Endothelial cell (in vitro differentiated cells): ENCODE measurements at places on chromosomes 1 and 21. TPM values are rescaled to one million over a fixed set of nuclear protein-coding genes. Genes with fewer than 3 reads are reported as not detected.

- peak; percentile 79 for DNase-seq
- peaks cover 6% of the 10 kb centered on the region for H3K27me3 ChIP-seq
- no peak overlapping the region for H3K4me3 ChIP-seq
- no peak overlapping the region for H3K27ac ChIP-seq
- H3K36me3 ChIP-seq, result peaks cover 21% of the 10 kb centered on the region
These were observed 25.7 kb downstream of the RAB7B start for GRCh38 chr1:205977402-205978014.

GRCh38 chr1:54268762-54269297 lies 68.9 kb downstream of the MRPL37 start:
- peaks cover 12% of the 10 kb centered on the region for H3K27me3 ChIP-seq
- H3K27ac ChIP-seq, result peak overlapping the region; percentile 74
- H3K36me3 ChIP-seq, result peaks cover 29% of the 10 kb centered on the region
- peaks cover 55% of the 10 kb centered on the region for H3K4me1 ChIP-seq
- H3K4me3 ChIP-seq, result peak overlapping the region; percentile 61

- peaks cover 8% of the 10 kb centered on the region for H3K36me3 ChIP-seq
- no peak for DNase-seq
- H3K4me3 ChIP-seq, result peak overlapping the region; percentile 89
- H3K27ac ChIP-seq, result no peak overlapping the region
- peaks cover 9% of the 10 kb centered on the region for H3K27me3 ChIP-seq
These were observed 1.4 kb upstream of the F3 start for GRCh38 chr1:94543001-94543400.

- no peaks in the 10 kb centered on the region for H3K36me3 ChIP-seq
- H3K4me3 ChIP-seq, result no peak overlapping the region
- H3K4me1 ChIP-seq, result no peaks in the 10 kb centered on the region
- no peak overlapping the region for H3K27ac ChIP-seq
- no peaks in the 10 kb centered on the region for H3K27me3 ChIP-seq
- DNase-seq, result no peak
These were observed 341.2 kb downstream of the HHAT start for GRCh38 chr1:210669951-210670350.

DNA sequence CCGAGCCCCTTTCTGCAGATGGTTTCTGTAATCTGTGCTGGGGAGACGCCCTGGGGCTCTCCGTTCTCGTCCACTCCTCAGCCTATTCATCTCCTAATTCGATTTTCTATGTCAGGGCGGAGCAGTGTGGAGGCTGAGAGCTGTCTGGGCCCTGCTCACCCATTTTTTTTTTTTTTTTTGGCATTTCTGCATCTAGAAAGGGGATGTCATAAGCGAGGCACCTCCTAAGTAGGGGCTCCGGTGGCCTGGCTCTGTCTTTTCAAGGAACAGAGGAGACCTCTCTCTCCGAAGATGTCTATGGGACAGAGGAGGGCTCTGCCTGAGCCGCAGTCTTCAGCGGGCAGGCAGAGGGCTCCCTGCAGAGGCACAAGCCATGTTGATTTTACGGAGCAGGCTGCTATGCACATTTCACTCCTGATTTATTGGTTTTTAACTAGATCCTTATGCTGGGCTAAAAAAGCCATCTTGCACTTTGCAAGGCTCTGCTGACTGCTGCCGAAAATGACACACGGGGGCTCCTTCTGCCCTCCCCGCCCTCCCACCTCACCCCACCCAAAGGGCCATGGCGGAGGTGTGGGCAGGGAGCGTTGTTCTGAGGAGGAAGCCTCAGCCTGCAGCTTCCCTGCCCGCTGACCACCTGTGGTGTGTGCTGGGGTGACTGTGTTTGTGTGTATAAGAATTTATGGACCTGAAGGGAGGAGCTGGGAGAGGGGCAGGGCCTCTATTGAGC lies 71.0 kb downstream of the FOXD2 start:
- H3K36me3 ChIP-seq, result no peaks in the 10 kb centered on the region
- DNase-seq, result no peak
- H3K4me3 ChIP-seq, result no peak overlapping the region

GRCh38 chr1:147837129-147837963 lies 65.2 kb upstream of the GJA8 start:
- DNase-seq, result no peak
- H3K27me3 ChIP-seq, result peaks cover 2% of the 10 kb centered on the region
- H3K36me3 ChIP-seq, result no peaks in the 10 kb centered on the region
- no peak overlapping the region for H3K27ac ChIP-seq

DNA sequence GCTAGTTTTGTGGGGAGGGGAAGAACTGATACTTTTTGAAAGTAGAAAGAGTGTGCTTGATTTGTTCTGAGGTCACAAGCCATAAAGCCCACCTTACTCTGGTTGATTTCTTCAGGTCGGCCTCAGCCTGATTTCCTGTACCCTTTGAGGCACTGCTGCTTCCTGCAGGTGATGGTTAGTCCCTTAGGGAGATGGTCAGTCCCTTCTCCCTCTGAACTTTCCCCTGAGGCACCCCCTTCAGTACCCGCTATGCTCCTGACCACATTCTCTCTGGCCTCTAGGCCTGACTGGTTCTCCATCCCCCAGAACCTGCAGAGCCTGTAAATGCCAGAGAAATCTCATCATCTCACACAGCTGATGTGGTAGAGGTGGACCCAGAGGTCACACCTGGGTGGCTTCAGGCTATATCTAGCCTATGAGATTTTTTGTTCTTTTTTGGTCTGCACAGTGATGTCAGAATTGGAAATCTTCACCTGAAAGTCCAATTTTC lies 15.0 kb upstream of the ID3 start:
- H3K4me3 ChIP-seq, result no peak overlapping the region
- peaks cover 9% of the 10 kb centered on the region for H3K36me3 ChIP-seq
- peaks cover 10% of the 10 kb centered on the region for H3K27me3 ChIP-seq

- H3K36me3 ChIP-seq, result no peaks in the 10 kb centered on the region
- H3K4me1 ChIP-seq, result peaks cover 5% of the 10 kb centered on the region
- H3K4me3 ChIP-seq, result no peak overlapping the region
- no peaks in the 10 kb centered on the region for H3K27me3 ChIP-seq
- no peak overlapping the region for H3K27ac ChIP-seq
These were observed 249.2 kb upstream of the NFIA start for GRCh38 chr1:60833173-60833572.

- H3K4me3 ChIP-seq, result no peak overlapping the region
- peaks cover 24% of the 10 kb centered on the region for H3K4me1 ChIP-seq
- DNase-seq, result peak; percentile 14
- peak overlapping the region; percentile 74 for H3K27ac ChIP-seq
These were observed 26.7 kb upstream of the KCNN3 start for GRCh38 chr1:154896771-154897286.

- no peak for DNase-seq
- no peak overlapping the region for H3K4me3 ChIP-seq
- no peaks in the 10 kb centered on the region for H3K4me1 ChIP-seq
- H3K27me3 ChIP-seq, result no peaks in the 10 kb centered on the region
- no peak overlapping the region for H3K27ac ChIP-seq
- H3K36me3 ChIP-seq, result no peaks in the 10 kb centered on the region
These were observed 7.0 kb upstream of the TRIM45 start for GRCh38 chr1:117128323-117129079.

DNA sequence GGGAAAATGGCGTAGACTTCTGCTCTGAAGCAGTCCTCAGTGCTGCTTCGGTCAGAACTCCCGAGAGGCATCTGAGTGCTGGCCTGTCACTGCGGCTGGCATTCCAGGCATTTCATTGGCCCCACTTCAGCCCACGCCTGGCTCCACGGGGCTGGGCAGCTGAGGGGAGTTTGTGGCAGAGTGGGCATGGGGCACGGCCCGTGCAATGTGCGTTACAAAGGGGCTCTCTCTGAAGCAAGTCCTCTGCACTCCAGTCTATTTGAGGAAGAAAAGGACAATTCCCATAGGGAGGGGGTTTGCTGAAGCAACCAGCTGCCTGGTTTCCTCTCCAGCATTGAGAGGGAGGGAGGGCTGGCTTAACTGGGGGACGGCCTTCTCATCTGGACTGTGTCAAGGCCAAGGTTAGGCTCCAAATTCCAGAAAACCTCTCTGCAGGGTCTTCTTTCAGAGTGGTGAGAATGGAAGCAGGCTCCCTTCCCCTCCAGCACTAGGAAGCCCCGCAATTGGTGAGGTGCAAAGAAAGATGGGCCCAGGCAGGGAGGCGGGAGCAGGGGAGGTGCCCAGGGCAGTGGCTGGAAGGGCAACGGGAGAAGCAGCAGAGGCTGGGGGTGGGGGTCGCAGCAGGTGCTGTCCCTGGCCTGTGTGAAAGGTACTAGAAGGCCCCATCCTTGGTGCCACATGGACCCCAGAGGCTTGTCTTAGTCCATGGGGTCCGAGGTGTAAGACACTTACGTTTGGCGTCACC lies 21.1 kb upstream of the GPR157 start:
- H3K4me3 ChIP-seq, result no peak overlapping the region
- H3K27ac ChIP-seq, result no peak overlapping the region
- no peak for DNase-seq
- H3K36me3 ChIP-seq, result peaks cover 14% of the 10 kb centered on the region

- no peak overlapping the region for H3K27ac ChIP-seq
- H3K4me3 ChIP-seq, result peak overlapping the region; percentile 79
- no peaks in the 10 kb centered on the region for H3K36me3 ChIP-seq
- H3K27me3 ChIP-seq, result peaks cover 14% of the 10 kb centered on the region
- no peak for DNase-seq
These were observed 433 bp upstream of the KAZN start for GRCh38 chr1:14598007-14598497.

- H3K27ac ChIP-seq, result no peak overlapping the region
- DNase-seq, result no peak
- peaks cover 3% of the 10 kb centered on the region for H3K36me3 ChIP-seq
- H3K4me1 ChIP-seq, result peaks cover 24% of the 10 kb centered on the region
These were observed 2.2 kb downstream of the RNF19B start for GRCh38 chr1:32962248-32962896.

DNA sequence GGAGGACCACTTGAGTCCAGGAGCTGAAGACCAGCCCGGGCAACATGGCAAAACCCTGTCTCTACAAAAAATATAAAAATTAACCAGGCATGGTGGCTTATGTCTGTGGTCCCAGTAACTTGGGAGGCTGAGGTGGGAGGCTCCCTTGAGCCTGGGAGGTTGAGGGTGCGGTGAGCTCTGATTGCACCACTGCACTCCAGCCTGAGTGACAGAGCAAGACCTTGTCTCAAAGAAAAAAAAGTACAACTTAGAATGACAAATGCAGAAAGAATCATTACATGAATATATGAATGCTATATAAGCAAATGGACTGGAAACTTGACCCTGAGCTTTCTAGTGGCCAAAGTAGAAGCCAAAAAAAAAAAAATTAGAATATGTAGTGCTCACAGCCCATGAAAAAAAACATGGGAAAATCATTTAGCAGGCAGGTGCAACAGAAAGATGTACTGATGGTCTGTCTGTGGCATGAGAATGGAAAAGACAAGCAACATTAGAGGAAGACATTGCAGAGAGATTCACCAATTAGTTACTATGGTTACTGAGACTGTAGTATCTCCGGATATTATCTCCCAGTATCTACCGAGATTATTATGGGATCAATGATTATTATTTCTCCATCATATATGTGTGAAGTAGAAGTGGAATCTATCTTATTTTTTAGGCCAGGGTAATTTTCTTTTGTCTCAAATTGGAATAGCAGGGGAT lies 19.2 kb downstream of the ELAPOR1 start:
- no peaks in the 10 kb centered on the region for H3K36me3 ChIP-seq
- peaks cover 2% of the 10 kb centered on the region for H3K27me3 ChIP-seq
- DNase-seq, result no peak
- H3K4me1 ChIP-seq, result peaks cover 4% of the 10 kb centered on the region

GRCh38 chr1:71184410-71184809 lies 103.6 kb upstream of the ZRANB2 start:
- H3K27ac ChIP-seq, result no peak overlapping the region
- H3K27me3 ChIP-seq, result no peaks in the 10 kb centered on the region
- no peaks in the 10 kb centered on the region for H3K36me3 ChIP-seq
- no peaks in the 10 kb centered on the region for H3K4me1 ChIP-seq
- no peak overlapping the region for H3K4me3 ChIP-seq

DNA sequence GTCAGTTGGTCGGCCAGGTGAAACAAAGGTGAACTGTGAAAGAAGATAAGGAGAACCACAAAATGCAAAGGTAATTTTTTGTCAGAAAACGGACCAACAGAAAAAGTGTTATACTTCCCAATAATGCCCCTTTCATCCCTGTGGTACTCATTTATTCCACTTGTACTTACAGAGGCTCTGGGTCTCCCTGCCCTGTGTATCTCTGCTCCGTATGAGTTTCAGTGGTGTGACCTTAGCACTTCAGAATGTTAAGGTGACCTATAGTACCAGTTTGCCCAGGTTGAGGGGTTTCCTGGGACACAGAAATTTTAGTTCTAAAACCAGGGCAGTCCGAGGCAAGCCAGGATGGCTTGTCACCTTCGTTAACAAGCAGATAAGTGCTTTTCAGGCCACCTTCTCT lies 254.8 kb downstream of the OLFM3 start:
- no peak overlapping the region for H3K27ac ChIP-seq
- DNase-seq, result no peak
- no peaks in the 10 kb centered on the region for H3K4me1 ChIP-seq

GRCh38 chr1:116907351-116907750 lies 2.4 kb upstream of the PTGFRN start:
- no peak overlapping the region for H3K27ac ChIP-seq
- no peak for DNase-seq
- H3K27me3 ChIP-seq, result peaks cover 16% of the 10 kb centered on the region
- no peaks in the 10 kb centered on the region for H3K36me3 ChIP-seq
- peaks cover 8% of the 10 kb centered on the region for H3K4me1 ChIP-seq

- H3K27ac ChIP-seq, result no peak overlapping the region
- peaks cover 9% of the 10 kb centered on the region for H3K36me3 ChIP-seq
These were observed 432 bp upstream of the SIM2 start for GRCh38 chr21:36698385-36698980.

DNA sequence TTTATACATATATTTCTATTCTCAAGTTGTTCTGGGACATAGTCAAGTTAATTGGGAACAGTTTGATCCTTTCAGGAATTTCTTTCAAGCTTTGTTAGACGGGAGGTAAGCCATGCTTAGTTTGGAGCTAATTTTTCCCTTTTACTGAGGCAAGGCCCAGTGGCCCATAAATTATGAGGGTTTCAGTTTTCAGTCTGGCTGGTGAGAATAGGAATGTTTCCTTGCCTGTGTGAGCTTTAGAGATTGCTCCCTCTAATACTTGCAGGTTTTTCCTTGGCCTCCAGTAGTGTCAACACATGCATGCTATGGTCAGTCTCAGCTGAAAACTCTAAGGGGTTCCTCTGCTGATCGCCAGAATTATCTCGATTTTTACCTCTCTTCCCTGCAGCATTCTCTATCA lies 14.1 kb upstream of the PHGDH start:
- no peak overlapping the region for H3K27ac ChIP-seq
- no peak overlapping the region for H3K4me3 ChIP-seq
- no peak for DNase-seq
- peaks cover 10% of the 10 kb centered on the region for H3K36me3 ChIP-seq
- no peaks in the 10 kb centered on the region for H3K4me1 ChIP-seq

GRCh38 chr1:11858968-11859871 lies 475 bp upstream of the NPPB start:
- no peaks in the 10 kb centered on the region for H3K36me3 ChIP-seq
- H3K4me1 ChIP-seq, result no peaks in the 10 kb centered on the region
- peaks cover 2% of the 10 kb centered on the region for H3K27me3 ChIP-seq

GRCh38 chr1:29966526-29967045 lies 730.3 kb downstream of the PTPRU start:
- H3K4me3 ChIP-seq, result no peak overlapping the region
- no peak overlapping the region for H3K27ac ChIP-seq
- DNase-seq, result no peak
- peaks cover 2% of the 10 kb centered on the region for H3K27me3 ChIP-seq

The PLA2G2F gene
- total RNA-seq, result not detected

The NPL gene
- total RNA-seq, result 4.8 TPM

The LRRC38 gene
- not detected for total RNA-seq

The LCK gene
- total RNA-seq, result 1.1 TPM

The TMEM240 gene
- total RNA-seq, result 6.6 TPM

The SPOCD1 gene
- 1.5 TPM for total RNA-seq

The PWP2 gene
- 11.0 TPM for total RNA-seq

The RXRG gene
- not detected for total RNA-seq

The METTL18 gene
- 7.0 TPM for total RNA-seq

The SPRR2G gene
- not detected for total RNA-seq

The WNT2B gene
- 1.3 TPM for total RNA-seq

The FOXD2 gene
- 0.15 TPM for total RNA-seq

The ARHGEF2 gene
- 244 TPM for total RNA-seq
